Transverse colon (tissue), 4 donors: ENCODE measurements at places on chromosomes 6 and 20. TPM values are rescaled to one million over a fixed set of nuclear protein-coding genes. Genes with fewer than 3 reads are reported as not detected.

SNAI1 gene
- total RNA-seq = 0.40 TPM

SLC13A3 gene
- 0.14 TPM for total RNA-seq

COL12A1 gene
- 45.1 TPM for total RNA-seq

C2 gene
- total RNA-seq = 7.5 TPM

SEMG1 gene
- total RNA-seq = not detected

TFAP2D gene
- not detected for total RNA-seq
